ENCODE measurements at places on chromosomes 12 and 14.
A peak's percentile ranks its signal among the peaks of the same experiment; 100 is the strongest.

GRCh38 chr14:99207456-99207855, 64.5 kb downstream of the BCL11B start:
- DNase-seq, result no peak

DNA sequence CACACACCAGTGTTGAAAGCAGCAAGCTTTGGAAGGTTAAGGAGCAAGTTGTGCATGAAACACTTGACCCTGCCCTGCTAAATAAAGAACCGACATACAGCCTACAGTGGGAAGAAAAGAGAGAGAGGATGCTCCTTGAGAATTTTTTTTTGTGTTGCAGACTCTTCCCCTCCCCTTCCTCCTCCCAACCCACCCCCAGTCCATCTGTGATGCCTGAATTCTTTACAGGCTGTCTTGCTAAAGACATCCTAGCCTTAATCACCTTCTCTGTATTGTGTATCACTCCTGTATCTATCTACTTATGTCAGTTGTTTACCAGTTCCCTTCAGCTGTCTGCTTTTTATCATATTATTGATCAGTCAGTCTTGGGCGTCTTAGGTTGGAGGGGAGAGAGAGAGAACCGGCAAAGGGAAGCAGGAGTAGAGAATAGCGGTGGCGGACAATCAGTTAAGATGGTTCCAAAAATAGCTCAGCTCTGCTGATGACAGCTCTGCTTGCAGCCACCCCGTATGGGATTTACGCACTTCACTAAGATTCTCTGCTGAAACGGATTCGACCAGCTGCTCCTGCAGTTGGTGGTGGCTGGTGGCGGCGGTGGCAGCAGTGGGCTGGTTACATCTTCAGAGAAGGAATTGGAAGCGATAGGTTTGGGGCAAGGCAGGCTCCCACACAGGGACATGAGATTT, 664.7 kb downstream of the NRXN3 start:
- DNase-seq, result peak; percentile 81

DNA sequence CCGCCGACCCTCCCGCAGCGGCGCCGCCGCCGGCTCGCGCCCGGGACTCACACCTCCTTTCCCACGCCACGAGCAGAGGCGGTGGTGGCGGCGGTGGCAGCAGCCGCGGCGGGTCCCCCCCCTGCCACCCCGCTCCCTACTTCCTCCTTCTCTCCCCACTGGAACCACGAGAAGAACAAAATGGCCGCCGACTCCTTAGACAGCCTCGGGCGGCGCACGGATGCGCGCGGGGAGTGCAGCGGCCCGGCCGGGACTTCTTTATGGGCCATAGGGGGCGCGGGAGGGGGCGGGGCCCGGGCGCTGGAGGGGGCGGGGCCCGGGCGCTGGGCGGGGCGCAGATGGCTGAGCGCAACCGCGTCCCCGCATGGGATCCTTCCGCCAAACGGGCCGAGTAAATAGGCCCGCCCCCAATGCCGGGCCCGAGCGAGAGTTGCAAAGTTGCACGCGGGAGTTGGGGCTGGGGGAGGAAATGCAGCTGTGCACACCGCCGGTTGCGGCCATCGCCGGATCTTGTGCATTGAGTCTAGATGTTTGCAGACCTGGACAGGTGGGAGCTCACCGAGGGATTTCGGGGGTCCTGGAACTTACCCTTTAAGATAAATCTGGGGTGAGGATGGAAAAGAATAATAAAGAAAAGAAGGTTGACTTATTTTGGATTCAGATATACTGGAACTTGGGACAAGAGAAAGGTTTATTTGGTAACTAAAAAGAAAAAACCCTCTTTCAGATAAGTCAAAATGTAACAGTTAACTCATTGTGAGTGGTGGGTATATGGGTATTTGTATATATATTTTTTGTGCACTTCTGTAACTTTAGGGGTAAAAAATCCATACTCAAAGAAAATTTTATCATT, at the start of gene PPP1CC:
TSS of gene PPP1CC (minus strand) at position 174 of the 853 bp plus-strand sequence. CDS start 184 bp downstream, outside the sequence.
- DNase-seq, result peak; percentile 94

GRCh38 chr12:4486980-4487379, 41.4 kb upstream of the FGF6 start:
- no peak for DNase-seq

GRCh38 chr12:125564753-125565152, 499.5 kb downstream of the AACS start:
- DNase-seq, result no peak

GRCh38 chr14:93987815-93988476, 9.2 kb upstream of the CCDC197 start:
- DNase-seq, result no peak

GRCh38 chr12:128519426-128519825, 252.5 kb downstream of the TMEM132C start:
- no peak for DNase-seq

DNA sequence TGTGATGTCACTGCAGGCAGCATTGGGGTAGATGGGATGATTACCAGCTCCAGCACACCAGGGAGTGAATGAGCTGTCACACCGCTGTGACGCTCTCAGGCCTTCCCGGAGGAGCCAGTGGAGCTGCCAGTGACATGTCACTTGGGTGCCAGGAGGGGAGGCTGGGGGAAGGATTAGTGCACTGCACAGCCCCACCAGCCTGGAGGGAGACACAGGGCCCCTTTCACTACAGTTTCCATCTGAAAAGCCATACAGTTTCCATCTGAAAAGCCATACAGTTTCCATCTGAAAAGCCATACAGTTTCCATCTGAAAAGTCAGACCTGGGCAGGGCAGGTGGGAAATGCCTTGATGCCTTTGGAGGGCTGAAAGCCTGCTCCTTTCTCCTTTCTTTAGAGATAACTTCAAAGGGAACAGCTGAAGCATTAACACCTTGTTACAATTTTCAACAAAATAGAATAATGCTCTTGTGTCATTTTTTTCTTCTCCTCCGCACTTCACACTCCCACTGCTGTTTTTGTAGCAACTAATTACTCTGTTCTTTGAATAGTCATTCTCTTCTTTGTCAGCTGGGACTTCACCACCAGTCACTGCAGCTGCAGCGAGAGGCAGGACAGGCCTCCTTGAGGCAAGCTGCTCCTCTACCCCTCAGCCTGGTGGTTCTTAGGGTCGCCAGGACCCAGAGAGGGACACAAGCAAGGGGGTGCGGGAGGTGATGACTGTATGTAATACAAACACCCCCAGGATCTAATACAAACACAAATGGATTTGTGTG, 256.9 kb upstream of the RGS6 start:
- DNase-seq, result no peak

DNA sequence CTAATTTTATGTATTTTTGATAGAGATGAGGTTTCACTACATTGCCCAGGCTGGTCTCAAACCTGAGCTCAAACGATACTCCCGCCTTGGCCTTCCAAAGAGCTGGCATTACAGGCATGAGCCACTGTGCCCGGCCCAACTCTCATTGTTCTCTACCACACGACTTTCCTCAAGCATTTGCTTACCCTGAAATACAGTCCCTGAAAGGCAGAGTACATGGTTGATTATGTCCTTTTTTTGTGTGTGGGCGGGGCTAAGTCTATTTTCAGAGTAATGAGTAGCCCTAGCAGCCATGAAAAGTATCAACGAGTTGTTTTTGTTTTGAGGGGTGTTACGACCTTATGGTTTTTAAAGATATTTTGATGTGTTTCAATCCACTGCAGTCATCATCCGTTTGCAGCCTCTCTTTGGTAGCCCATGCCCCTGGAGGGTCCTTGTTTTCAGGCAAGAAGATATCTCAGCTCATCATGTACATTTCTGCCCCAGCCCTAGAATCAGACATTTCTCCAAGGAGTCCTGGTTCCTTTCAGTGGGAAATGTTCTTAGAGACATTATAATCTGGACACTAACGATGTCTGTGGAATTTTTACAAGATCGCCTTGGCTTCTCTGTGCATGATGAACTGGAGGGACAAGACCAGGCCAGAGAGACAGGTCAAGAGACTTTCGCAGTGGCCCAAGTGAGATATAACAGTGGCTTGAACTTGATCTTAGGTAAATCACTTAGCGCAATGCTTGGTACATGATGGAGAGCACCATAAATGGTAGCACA, 8.7 kb downstream of the ACACB start:
- no peak for DNase-seq

GRCh38 chr12:18066666-18067065, 23.3 kb downstream of the RERGL start:
- no peak for DNase-seq

GRCh38 chr14:73472185-73473114, 14.1 kb upstream of the NUMB start:
- DNase-seq, result peak; percentile 53

- DNase-seq, result no peak
Measured at GRCh38 chr14:65972891-65973290, 513.3 kb upstream of the CCDC196 start.

- DNase-seq, result peak; percentile 92
Measured at GRCh38 chr14:23301288-23301968, 1.2 kb downstream of the PPP1R3E start.

GRCh38 chr12:59708064-59708463, 112.2 kb downstream of the SLC16A7 start:
- no peak for DNase-seq

DNA sequence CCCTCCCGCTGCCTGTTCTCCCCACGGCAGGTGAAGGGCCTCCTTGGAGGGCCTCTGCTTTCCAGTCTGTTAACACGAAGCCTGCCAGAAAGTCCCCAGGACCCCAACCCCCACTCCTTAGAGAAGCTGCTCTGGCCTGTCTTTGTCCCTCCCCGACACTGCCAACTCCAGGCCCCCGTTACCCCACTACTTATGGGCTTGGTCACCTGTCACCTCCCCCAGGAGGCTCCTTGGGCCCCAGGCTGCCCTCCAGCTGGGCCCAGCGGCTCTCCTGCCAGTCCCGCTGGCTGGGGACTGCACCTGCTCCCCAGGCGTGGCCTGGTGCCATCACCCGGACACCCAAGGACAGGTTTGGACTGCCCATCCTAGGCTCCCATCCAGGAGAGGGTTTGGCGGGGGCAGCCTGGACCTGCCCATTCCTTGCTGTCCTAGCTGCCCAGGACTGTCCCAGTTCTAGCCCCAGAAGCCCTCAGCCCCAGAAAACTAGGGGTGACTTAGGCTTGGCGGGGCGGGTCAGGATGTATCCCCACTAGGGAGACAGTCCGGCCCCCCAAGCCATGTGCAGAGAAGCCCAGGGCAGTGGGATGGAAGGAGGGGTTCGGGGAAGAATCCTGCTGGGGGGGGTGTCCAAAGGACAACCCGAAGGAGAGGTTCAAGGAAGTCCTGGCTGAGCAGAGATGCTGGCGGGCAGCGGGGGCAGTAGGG, 155.7 kb upstream of the C14orf180 start:
- DNase-seq, result no peak

GRCh38 chr12:45729233-45730083, at the start of gene ARID2:
Gene ARID2, plus strand, starts transcription at chr12:45729706. Its CDS starts 131 bp downstream, at chr12:45729837.
- no peak for DNase-seq

- no peak for DNase-seq
Measured at GRCh38 chr14:89252887-89253532, 164.0 kb downstream of the FOXN3 start.

DNA sequence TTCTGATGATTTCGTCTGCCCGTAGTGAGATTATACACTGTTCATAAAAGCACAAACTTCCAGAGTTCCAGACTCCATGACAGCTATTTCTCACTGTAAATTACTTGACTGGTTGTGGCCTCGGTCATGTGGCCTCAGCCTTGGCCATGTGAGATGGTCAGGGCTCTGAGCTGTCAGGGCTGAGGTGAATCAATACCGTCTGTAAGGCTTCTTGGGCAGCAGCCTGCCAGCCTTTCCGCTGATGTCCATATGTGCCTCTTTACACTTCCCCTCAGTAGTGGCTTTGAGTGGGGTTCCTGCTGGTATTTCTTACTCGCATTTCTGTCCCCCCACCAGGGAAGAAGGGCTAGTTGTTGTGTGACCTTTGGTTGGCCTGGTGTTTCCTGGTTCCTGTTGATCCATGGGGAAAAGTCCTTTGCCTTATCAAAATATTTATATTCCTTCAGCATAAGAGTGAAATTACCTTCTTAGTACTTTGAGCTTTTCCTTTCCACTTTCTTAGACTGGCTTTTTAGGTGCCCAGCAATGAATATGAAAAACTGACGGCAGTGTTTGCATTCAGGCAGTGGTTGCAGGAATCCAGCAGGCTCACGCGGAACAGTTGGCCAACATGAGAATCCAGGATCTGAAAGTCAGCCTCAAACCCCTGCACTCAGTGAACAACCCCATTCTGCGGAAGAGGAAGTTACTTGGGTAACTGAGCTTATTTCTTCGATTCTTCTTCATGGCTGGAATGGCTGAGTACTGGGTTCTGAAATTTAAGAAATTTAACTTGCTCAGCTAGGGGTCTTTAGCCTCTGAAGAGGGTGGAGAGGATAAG, 46.1 kb downstream of the MAPKAPK5 start:
- DNase-seq, result no peak

DNA sequence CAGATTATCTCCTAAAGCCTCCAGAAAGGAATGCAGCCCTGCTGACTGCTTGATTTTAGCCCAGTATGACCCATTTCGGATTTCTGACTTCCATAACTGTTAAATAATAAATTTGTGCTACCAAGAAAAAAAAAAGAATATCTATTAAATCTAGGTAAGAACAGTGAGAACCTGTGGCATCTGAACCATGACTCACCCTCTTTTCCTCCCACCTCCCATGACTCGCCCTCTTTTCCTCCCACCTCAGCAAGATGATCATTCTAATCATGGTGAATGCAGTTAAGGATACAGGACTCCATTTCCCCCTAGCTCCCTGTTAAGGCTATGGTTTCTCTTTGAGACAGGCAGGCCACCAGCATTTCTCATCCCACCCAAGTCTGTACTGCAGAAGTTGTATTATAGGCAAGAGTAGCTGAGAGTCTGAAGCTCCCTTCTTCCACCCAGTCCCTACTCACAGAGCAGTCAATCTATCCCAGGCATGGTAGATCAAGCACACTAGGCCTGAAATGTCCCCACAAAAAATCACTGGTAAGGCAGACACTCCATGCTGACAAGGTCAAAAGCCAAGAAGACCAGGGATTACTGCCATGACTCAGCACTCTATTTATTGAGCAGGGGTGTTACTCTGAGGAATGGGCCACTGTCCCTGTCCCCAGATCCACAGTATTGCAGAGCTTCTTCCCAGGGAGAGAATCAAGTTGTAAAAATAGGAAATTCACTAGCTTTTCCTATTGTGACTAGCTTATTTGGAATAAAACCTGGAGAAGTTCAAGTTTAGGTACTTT, 188.9 kb downstream of the ADAMTS20 start:
- DNase-seq, result no peak

DNA sequence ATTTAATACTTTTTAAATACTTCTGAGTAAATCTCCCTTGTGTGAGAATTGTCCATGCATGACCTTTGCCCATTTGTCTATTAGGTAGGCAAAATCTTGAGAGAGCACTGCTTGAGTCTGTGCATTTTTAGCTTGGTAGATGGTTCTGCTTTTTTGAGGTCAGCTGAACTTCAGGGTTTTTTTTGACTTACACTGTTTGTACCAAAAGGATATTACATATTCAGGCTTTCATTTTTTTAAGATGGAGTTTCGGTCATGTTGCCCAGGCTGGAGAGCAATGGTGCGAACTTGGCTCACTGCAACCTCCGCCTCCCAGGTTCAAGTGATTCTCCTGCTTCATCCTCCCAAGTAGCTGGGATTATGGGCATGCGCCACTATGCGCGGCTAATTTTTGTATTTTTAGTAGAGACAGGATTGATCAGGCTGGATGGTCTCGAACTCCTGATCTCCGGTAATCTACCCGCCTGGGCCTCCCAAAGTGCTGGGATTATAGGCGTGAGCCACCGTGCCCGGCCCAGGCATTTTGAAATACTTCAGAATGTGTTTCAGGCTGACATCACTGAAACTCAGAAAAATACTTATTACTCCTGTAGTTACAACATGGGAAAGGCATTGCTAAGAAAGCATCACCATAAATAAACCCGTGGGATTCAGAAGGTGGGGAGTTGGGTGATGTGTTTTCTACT, 11.1 kb downstream of the RASSF3 start:
- no peak for DNase-seq
